Activated CD4-positive, alpha-beta T cell treated with anti-CD3 and anti-CD28 coated beads, Interleukin-2, amount 50 U/mL, for 48 hours (primary cell): ENCODE measurements at places on chromosomes 1 and 21.

GRCh38 chr21:44940116-44940631 is 345 bp downstream of the SLX9 start:
- no peak for DNase-seq

DNA sequence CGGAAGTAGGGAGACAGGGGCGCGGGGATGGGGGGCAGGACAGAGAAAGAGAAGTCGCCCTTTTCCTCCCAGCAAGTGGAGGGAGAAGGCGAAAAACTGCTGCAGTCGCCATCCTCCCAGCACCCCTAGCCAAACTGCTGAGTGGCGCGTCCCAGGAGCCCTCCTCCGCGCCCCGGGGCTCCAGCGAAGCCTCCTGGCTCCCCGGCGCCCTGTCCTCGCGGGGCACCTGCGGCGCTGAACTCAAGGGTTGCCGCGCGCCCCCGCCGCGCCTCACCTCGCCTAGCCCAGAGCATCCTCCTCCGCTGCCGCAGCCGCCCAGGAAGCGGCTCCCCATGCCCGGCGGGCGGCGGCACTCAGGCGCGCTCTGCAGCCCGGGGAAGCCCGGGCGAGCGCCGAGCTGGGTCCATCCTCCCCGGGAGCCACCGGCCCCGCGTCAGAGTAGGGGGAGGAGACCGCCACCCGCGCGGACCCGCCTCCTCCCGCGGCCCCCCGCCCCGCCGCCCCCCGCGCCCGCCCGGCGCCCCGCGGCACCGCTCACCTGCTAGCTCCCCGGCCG is at the start of gene DAB1:
TSS of gene DAB1 (minus strand) at position 405 of the 556 bp plus-strand sequence. CDS start 133,030 bp downstream, outside the sequence.
- no peak for DNase-seq

GRCh38 chr1:155970531-155971167 is 7.7 kb downstream of the ARHGEF2 start:
- peak; percentile 59 for DNase-seq

GRCh38 chr1:56511364-56511763 is 68.0 kb downstream of the PLPP3 start:
- no peak for DNase-seq

GRCh38 chr1:10204003-10204642 is 6.2 kb upstream of the KIF1B start:
- no peak for DNase-seq

GRCh38 chr1:21295002-21295401 is 4.7 kb upstream of the ECE1 start:
- peak; percentile 73 for DNase-seq

GRCh38 chr21:41152147-41152546 is 15.8 kb upstream of the BACE2 start:
- DNase-seq = no peak

- DNase-seq = no peak
These were observed 58.7 kb downstream of the DMRTB1 start for GRCh38 chr1:53517821-53518352.

DNA sequence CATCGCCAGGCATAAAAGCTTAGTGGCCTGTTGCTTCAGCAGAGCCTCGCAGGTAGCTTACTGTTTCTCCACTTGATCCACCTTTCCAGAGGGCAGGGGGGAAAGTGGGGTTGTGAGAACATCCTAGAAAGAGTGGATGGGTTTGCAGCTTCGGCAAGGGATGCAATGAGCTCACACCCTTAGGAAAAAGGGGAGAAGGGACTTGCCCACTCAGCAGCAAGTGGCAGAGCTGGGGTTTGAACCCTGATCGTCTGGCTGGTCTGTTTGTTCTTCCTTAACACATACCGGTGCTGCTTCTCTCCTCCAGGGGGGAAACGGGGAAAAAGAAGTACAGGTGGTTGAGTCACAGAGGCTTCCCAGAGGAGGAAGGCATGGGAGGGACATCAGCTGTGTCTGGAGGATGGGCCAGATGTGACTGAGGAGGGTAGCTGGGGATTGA is 1.0 kb downstream of the TMEM201 start:
- DNase-seq = no peak

DNA sequence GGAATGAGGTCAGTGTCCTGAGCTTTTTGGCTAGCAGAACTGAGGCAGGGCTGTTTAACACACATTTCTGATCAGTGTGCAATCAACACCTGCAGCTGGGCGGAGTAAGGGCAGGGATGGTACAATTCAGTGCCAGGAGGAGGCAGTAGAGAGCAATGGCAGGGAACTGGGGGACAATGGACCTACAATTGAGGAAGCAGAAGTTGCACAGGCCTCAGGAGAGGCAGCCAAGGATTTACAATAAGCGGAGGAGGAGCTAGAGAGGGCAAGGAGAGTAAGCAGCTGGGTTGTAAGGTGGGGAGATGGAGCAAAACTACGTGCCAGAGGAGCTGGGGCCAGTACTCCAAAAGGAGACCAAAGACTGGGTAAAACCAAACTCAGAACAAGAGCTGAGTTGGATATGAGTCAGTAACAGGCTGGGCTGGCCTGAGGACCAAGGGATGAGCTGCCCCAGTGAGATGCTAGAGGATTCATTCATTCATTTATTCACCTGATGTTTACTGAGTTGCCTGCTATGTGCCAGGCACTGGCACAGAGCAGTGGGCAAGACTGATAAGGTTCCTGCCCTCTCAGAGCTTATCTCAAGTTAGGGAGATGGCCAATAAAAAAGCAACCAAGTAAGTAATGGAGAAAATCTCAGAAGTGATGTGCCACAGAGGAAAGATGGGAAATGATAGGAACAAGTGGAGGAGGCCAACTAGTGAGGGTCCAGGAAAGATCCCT is 10.4 kb upstream of the GALE start:
- DNase-seq = peak; percentile 71

DNA sequence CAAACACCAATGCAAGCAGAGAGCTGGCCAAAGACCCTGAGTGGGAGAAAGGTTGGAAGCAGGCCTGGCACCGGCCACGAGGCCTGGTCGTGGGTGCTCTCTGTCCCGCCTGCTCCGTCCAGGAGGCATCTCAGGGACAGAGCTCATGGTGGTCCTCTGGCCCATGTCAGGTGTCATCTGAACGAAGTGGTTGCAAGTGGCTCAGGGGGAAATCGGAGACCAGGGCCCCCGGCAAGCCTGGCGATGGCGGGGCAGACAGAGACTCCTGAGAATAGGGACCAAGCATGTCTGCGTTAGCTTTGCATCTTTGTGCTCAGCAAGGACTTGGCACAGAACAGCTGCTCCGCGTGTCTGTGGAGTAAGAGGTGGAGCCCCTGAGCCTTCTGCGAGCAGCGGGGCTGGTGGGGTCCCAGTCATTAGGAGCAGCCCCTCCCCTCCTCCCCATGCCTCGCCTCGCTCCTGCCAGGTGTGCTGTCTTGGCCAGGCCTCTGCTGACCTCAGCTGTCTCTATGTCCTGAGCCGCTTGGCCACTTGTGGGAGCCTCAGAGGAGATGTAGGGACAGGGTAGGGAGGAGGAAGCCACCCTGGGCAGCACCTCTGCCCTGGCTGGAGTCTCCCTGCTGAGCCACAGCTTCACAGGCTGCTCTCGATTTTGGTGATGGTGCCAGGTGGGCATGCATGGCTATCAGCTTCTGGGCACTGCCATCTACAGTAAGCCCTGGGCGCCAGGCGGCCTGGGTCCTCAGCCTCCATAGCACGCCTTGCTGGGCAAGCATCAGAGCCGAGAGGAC is 362.9 kb upstream of the VAMP3 start:
- no peak for DNase-seq

GRCh38 chr1:14598007-14598497 is 433 bp upstream of the KAZN start:
- no peak for DNase-seq

GRCh38 chr1:69221524-69221923 is 346.2 kb upstream of the LRRC7 start:
- DNase-seq = no peak

DNA sequence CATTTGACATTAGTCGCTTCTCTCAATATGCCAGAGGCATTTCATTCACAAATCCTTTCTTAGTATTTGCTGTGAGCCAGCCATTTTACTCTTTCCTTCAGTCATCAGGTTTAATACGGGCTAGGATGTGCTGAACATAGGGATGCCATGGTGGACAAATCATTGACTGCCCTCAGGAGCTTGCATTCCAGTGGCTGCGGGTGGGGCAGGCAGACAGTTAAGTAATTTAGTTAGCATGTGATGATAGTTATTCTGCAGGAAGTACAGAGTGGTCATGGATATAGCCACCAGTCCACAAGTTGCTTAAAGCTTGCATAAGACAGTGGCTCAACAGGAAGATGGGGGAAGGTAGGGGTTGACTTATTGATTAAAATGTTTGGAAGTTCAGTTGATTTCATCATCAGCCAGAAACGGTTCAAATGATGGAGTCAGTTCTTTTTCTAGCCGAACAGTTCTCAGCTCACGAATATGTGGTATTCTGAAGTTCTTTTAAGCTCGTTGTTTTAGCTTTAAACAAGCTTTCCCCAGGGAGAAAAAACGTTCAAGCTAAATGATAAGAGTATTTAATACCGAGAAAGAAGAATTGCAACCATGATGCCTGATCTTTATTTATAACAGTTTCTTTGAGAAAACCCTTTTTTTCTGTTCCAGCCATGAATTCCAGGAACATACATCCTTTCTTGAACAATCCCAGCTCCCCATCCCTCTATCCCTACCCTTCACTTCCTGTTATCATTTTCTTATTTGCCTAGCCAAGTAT is 1.4 kb downstream of the SLC22A15 start:
- DNase-seq = no peak

DNA sequence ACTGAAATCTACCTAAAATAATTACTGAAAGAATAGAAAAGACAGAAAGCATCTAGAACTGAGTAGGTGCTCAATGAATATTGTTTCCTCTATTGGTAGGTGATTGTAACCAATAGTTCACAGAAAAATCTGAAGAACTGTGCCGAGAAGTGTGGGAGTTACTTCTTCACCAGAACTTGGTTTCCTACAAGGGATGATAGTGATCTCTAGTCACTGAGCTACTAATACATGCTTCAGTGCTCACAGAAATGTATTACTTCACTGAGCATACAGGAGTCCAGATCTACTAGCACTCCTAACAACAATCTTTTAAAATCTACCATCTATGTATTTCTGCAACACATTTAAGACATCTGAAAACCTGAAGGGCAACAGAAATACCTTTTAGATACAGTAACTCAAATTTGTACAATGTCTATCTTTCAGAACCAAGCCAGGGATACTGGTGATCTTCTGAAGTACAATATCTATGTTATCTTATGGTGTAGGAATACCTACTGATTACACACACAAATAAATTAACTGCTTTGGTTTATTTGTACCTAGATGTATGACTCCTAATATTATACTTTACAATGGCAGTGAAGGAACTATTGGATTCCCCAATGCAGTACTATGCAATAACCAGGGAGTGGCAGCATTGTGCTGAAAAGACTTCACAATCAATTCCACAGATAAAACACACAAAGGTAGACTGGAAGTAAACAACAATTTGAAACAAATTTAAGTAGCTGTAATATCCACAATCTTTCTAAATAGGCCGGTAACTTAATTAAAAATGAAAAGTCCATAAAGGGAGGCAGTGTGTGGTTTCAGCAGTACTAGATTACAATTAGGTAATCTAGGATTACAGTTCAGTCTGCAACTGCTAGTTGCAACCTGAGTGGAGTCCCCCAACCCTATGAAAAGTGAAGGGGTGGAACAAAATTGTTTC is 243.0 kb downstream of the SLC45A1 start:
- no peak for DNase-seq
